ENCODE measurements at places on chromosomes 16 and 17. TPM values are rescaled to one million over a fixed set of nuclear protein-coding genes. Genes with fewer than 3 reads are reported as not detected.

The NRN1L gene
- not detected for total RNA-seq

The CLEC18C gene
- total RNA-seq: 0.13 TPM

The ZMYND15 gene
- 0.65 TPM for total RNA-seq

The KRTAP16-1 gene
- total RNA-seq: not detected

The CRYBA1 gene
- not detected for total RNA-seq

The CPD gene
- 130 TPM for total RNA-seq

The RPL27 gene
- total RNA-seq: 1,718 TPM

The PVALEF gene
- not detected for total RNA-seq

The IRF8 gene
- total RNA-seq: not detected

The MMP28 gene
- 0.26 TPM for total RNA-seq

The ACSM2A gene
- total RNA-seq: not detected

The SDR42E2 gene
- not detected for total RNA-seq

Data from articular chondrocyte of knee joint (primary cell).